ENCODE measurements at places on chromosomes 1 and 21.

GRCh38 chr1:219296430-219297355 lies 123.0 kb downstream of the LYPLAL1 start:
- no peak for DNase-seq

- DNase-seq: no peak
Observed at GRCh38 chr1:195569934-195570333, 1038.3 kb downstream of the KCNT2 start.

- no peak for DNase-seq
Observed at GRCh38 chr1:33852711-33853110, 11.2 kb upstream of the HMGB4 start.

DNA sequence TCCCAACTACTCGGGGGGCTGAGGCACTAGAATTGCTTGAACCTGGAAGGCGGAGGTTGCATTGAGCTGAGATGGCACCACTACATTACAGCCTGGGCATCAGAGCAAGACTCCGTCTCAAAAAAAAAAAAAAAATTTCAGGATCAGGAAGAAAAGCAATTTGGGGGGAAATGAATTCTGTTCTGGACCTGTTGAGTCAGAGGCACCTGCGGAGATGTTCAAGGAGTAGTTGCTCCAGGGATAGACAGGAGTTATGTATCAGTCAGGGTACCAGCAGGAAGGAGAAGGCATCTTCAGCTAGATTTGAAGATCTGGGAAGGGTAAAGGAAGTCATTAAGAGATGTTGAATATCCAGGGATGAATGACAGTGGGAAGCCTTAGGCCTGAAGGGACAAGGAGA lies 2.9 kb upstream of the RHBDL2 start:
- no peak for DNase-seq

- no peak for DNase-seq
Observed at GRCh38 chr21:40841524-40842196, 5.3 kb downstream of the DSCAM start.

GRCh38 chr1:211687462-211688215 lies 12.2 kb upstream of the NEK2 start:
- DNase-seq: no peak

- no peak for DNase-seq
Observed at GRCh38 chr1:218426343-218426657, 81.2 kb downstream of the TGFB2 start.

DNA sequence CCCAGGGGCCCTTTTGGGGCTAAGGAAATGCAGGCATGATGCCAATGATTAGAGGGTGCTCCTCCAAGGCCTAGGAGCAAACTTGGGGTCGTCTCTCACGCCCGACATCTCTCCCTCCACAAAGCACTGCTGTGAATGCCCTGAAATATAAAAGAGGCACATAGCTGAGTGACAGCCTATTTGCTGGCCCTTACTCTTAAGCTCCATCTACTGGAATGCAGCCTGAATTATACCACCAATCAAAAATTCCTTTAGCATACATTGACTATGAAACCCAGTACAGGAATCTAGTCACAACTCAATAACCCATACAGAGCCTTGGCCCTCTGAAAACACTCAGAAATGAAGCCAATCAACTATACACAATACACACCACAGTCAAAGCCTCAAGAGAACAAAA lies 105.5 kb downstream of the LRIG2 start:
- DNase-seq: no peak

DNA sequence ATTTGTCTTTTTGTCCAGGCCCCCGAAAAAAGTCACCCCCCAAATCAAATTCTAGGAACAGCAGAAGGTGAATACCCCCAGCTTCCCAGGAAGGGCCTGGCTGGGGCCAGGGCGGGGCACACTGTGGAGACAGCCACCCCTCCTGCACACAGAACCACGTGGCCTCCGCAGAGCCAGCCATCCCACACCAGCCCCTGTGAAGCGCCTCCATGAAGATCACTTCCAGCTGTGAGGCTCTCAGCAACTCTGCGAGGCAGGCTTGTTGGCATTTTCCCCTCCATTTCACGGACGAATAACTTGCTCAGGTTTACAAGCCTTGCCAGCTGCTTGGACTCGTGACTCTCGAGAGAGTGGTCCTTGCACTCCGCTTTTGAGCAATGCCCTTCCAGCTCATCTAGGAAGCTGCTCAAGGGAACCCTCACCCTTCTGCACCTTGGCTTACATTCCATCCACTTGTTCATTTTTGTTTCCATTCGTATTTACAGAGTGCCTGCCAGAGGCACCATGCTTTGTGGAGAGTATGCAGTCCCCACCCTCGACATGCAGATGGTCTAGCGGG lies 48.2 kb downstream of the SYT6 start:
- DNase-seq: no peak

GRCh38 chr1:222105393-222105737 lies 363.5 kb upstream of the DUSP10 start:
- DNase-seq: no peak

DNA sequence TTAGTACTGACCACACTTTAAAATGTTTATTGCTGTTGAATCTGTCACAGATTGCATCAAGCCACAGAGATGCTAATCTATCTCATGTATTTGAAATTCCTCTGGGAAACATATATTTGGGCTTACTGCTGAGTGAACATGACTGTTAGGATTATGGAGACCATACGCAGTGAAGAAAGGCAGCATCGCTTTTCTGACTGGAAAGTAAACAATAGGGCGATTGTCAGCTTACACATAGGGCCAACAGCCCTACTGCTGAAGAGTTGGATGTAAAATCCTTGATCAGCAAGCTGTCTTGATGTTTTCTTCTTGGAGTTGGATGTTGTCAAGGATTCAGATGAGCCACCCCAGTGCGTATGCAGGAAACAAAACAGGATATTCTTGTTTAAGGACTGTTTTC lies 368.7 kb upstream of the ADGRL2 start:
- no peak for DNase-seq

Measured in CD4-positive, alpha-beta T cell treated with Interleukin-1 beta for 1 hour (primary cell).